Activated T-cell treated with anti-CD3 and anti-CD28 coated beads, Interleukin-2, amount 50 U/mL, for 24 hours (primary cell): ENCODE measurements at places on chromosomes 4 and X.
A peak's percentile ranks its signal among the peaks of the same experiment; 100 is the strongest.

DNA sequence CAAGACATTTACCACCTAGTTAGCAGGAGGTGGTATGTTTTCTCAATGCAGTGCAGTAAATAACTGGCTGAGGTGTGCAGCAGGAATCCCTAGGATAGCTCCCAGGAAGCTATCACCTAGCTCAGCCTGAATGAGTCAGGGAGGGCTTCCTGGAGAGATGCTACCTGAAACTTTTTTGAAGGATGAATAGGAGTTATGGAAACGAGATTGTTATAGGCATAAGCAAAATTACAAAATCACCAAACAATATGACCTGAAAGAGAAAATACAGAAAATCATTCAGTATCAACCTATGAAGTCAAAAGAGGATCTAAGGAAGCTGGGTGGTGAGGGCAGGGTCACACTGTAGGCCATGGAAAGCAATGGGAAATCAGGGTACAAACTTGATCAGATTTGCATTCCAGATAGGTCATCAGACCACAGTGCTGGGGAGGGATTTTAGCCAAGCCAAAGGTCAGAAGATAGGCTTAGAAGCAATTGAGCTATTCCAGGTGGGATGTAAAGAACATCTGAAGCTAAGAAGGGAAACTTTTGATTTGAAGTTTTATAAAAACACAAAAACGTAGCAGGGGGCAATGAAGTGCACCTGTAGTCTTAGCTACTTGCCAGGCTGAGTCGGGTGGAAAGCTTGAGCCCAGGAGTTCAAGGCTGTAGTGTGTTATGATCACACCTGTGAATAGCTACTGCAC is 11.3 kb downstream of the AREG start:
- no peaks in the 10 kb centered on the region for H3K4me1 ChIP-seq
- H3K4me3 ChIP-seq, result no peak overlapping the region

- no peaks in the 10 kb centered on the region for H3K27me3 ChIP-seq
- H3K4me1 ChIP-seq, result no peaks in the 10 kb centered on the region
- H3K36me3 ChIP-seq, result peaks cover 85% of the 10 kb centered on the region
- no peak for DNase-seq
These were observed 99.9 kb downstream of the FAM193A start for GRCh38 chr4:2636331-2636730.

GRCh38 chrX:147079974-147080373 is 265.4 kb upstream of the CXorf51A start:
- peaks cover 3% of the 10 kb centered on the region for H3K27me3 ChIP-seq
- no peak overlapping the region for H3K4me3 ChIP-seq
- no peak overlapping the region for H3K27ac ChIP-seq
- no peaks in the 10 kb centered on the region for H3K36me3 ChIP-seq
- H3K4me1 ChIP-seq, result no peaks in the 10 kb centered on the region

DNA sequence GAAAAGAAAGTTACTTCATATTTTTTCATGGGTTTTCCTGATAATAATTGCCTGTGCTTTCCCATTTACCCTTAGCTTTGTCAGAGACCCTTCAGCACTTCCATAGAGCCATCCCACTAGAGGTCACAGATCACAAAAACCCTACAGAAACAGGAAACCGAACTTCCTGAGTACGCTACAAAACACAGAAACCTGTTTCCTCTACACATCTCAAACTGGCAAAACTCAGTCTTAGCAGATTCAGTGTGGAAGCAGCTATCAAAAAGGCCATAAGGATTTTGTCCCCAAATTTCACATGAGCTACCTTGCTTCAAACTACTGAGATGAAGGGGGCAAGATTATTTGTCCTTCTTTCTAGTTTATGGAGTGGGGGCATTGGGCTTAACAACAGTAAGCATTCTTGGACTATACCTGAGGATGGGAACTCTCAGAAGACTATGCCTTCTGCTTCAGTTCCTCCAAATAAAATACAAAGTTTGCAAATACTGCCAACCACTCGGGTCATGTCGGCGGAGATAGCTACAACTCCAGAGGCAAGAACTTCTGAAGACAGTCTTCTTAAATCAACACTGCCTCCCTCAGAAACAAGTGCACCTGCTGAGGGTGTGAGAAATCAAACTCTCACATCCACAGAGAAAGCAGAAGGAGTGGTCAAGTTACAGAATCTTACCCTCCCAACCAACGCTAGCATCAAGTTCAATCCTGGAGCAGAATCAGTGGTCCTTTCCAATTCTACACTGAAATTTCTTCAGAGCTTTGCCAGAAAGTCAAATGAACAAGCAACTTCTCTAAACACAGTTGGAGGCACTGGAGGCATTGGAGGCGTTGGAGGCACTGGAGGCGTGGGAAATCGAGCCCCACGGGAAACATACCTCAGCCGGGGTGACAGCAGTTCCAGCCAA is at the start of gene MMRN1:
TSS of gene MMRN1 (plus strand) at position 206 of the 902 bp plus-strand sequence. CDS start at position 324, 118 bp downstream.
- no peak for DNase-seq
- H3K27me3 ChIP-seq, result peaks cover 4% of the 10 kb centered on the region
- H3K27ac ChIP-seq, result peak within 1 kb of the TSS; percentile 57
- peak within 1 kb of the TSS; percentile 44 for H3K4me3 ChIP-seq
- peaks cover 18% of the 10 kb centered on the region for H3K4me1 ChIP-seq
- H3K36me3 ChIP-seq, result no peaks in the 10 kb centered on the region
